ENCODE measurements at places on chromosomes 12 and 14.

DNA sequence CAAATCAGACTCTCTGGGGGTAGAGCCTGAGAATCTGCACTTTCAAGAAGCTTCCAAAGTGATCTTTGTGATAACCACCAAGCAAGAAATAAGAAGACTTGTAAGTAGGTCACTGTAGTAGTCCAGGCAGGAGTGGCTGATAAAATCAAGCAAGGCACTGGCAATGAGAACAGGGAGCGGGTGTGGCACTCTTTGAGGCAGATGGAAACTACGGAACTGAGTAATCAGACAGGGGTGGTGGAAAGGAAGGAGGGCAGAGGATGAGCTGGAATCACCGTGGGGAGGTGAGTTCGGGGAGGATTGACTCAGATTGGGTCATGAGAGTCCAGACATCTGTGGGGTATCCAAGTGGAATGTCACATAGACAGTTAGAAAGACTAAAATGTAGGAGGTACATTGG, 44.4 kb upstream of the PLXNC1 start:
- no peak for DNase-seq

GRCh38 chr12:24821691-24822090, 127.2 kb downstream of the BCAT1 start:
- no peak for DNase-seq

DNA sequence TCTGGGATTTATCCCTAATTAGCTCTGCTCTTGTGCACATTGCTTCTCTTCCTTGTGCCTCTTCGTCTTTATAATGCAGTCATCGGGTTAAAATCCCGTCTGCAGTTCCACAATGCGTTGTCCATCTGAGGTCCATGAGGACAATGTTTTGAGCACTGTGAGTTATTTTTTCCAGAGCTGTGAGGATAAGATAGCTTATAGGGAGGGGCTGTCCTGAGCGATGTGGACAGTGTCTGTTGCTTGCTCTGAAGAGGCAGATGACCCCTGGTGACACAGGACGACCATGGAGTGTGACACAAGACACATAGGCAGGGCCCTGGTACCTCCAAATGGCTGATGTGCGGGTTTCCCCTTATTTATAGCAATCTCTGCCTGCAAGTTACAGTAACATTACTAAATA, 132.5 kb downstream of the SMOC1 start:
- no peak for DNase-seq

- no peak for DNase-seq
Measured at GRCh38 chr12:74317078-74317601, 220.5 kb upstream of the ATXN7L3B start.

- DNase-seq, result no peak
Measured at GRCh38 chr12:111218499-111218898, 150.4 kb downstream of the PHETA1 start.

- DNase-seq, result no peak
Measured at GRCh38 chr12:132804426-132804861, 24.2 kb downstream of the GOLGA3 start.

DNA sequence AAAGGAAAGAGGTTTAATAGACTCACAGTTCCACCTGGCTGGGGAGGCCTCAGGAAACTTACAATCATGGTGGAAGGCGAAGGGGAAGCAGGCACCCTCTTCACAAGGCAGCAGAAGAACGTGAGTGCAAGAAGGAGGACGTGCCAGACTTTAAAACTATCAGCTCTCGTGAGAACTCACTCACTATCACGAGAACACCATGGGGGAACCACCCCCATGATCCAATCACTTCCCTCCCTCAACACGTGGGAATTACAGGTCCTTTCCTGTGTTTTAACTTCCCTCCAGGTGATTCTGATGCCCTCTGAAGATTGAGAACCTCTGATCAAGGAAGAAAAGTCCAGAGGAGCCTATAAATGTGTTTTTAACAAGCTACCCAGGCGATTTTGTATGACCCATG, 358.7 kb downstream of the MED13L start:
- DNase-seq, result no peak

DNA sequence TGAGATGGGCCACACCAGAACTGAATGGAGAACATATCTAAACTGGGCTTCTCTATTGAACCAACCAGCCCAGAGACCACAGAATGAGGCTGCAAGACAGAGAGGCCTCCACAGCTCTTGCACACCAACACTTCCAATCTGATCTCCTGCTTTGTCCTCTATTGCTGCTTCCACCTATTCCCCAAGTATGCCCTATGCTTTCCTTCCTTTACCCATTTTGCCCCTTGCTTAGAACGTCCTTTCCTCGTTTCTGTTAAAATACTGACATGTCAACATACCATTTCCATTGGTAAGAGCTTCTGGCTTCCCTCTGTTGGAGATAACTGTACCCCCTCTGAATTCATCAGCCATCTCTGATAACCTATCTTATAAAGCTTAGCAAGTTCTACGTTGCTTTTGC, 2.8 kb downstream of the SLC2A13 start:
- DNase-seq, result no peak

- no peak for DNase-seq
Measured at GRCh38 chr14:35389315-35389667, 15.3 kb downstream of the NFKBIA start.

- no peak for DNase-seq
Measured at GRCh38 chr12:115492553-115492952, 784.9 kb downstream of the MED13L start.

- DNase-seq, result no peak
Measured at GRCh38 chr12:19988459-19988873, 379.9 kb upstream of the PDE3A start.

DNA sequence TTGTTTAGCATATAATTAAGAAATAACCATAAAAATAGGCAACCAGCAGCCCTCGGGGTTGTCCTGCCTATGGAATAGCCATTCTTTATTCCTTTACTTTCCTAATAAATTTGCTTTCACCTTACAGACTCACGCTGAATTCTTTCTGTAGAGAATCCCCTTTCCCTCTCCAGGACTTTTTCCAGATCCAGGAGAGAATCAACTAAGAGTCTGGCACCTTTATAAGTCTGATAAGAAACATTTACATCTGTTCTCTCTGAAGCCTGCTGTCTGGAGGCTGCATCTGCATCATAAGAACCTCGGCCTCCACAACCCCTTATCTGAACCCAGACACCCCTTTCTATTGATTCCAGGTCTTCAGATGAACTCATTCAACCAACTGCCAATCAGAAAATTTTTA, 32.3 kb downstream of the RIMBP2 start:
- DNase-seq, result no peak

DNA sequence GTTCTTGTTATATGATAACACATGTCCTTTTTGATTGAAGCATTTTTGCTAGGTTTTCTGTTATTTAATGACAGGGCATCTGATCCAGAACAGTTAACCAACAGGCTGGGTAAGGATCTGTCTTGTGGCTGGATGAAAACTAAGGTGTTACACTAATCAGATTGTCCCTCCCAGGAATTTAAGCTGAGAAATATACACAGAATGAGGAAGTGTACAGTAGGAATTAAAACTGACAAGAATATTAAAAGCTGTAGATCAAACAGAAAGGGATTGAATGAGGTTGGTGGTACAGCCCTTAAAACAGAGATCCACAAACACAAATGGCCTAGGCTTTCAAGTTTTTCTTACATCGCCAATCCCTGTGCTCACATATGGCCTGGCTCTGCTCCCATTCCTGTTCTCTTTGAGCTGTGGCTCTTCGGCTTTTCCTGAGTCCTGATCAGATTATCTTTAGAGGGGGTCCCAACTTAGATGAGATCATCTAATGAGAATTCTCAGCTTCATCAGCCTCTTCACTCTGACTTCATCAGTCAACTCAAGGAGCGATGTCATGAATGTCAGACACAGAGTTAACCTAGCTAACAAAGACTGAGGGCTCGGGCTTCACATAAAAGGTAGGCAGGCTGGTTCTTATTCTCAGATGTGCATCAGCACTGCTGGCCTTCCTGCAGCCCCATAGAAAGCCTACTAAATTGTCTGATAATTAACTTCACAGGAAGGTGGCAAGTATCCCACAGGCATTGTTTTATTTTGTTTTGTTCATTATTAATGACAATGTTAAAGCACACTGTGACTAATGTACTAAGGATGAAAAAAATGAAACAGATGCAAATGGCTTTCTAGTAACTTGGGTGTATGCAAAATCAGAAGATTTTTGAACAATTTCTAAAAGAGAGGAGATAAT, 11.4 kb downstream of the PYGL start:
- no peak for DNase-seq

- DNase-seq, result no peak
Measured at GRCh38 chr12:14956024-14956891, 5.1 kb downstream of the ARHGDIB start.

- no peak for DNase-seq
Measured at GRCh38 chr14:54116972-54117371, 160.3 kb upstream of the BMP4 start.

All from activated effector memory CD4-positive, alpha-beta T cell treated with Interleukin-2 at 50 U/mL for 16 hours (primary cell).